ENCODE measurements at places on chromosomes 16 and 17.

DNA sequence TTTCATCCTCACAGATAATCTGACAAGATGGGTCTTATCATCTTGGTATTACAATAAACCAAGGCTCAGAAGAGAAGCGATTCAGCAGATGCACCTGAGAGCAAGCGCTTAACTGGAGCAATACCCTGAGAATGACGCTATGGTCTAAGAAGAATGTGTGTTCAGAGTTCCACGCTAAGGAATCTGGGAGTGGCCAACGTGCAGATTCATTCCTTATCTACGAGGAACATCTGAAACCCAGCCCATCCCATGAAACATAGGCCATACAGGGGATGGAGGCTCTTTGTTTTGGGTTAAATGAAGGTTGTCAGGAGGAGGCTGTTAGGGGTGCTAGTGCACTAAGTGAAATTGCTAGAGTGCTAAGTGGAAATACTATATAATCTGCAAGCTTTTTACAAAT lies 28.5 kb upstream of the KDM8 start:
- no peak for DNase-seq

- DNase-seq, result no peak
Observed at GRCh38 chr17:43609613-43610385, 51.9 kb downstream of the MEOX1 start.

DNA sequence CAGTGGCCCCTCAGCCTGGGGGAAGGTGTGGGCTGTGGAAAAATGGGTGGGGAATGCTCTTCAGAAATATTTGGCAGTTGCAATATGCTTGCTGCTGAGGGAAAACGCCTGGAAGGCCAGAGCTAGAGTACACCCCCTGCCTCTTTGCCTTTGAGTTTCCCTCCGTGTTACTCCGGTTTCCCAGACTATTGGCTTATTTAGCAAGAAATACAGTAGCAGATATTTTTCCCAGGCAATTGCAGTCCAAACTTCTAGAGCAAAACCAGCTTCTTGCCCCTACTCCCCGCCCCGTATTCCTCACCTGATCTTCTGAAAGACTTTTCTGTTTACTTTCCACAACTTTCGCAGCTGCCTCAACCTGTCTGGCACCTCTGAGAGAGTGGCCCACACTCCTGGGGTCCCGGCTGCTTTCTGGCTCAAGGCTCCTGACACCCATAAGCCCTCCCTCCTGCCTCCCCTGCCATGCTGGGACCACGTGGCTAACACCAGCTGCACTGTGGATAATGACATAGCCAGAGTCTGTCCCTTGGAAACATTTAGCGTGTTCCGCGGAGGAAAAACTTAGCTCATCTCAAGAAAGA lies 45.8 kb upstream of the HELZ start:
- no peak for DNase-seq

DNA sequence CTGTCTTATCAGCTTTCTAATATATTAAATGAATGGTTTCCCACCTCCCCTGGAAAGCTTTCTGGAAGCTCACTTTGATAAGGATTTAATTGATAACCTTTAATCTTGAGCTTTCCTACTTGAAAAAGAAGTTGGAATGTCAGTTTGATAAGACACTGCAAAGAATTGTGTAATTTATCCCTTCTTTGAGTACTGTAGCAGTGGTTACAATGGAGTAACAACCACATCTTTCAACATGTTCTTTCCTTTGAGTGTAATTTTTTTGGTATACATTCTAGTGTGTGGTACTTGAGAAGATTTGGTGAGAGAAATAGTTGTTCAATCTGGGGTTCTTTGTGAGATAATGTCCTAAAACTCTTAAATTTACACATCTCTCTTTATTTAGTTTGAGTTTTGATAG lies 43.4 kb downstream of the CPD start:
- DNase-seq, result no peak

DNA sequence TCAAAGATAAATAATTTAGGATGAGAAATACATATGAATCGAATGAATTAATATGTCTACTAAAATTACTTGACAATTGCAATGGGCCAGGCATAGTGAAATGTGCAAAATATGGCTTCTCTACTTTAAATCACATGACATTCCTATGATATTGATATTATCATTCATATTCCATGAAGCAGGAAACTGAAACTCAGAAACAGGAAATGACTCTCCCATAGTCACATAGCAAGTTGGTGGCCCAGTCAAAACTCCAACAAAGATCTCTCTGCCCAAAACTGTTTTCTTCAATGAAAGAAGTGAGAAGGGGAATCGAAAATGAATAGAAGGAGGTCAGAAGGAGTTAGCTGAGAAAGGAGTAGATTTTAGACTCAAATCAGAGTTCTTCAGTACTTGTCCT lies 272.2 kb downstream of the CDH8 start:
- DNase-seq, result no peak
